Stimulated activated CD4-positive, alpha-beta T cell treated with anti-CD3 and anti-CD28 coated beads, Interleukin-1b, Interleukin-23, amount 100 ng/mL, for 1 hour (primary cell): ENCODE measurements at places on chromosomes 16 and 17.

DNA sequence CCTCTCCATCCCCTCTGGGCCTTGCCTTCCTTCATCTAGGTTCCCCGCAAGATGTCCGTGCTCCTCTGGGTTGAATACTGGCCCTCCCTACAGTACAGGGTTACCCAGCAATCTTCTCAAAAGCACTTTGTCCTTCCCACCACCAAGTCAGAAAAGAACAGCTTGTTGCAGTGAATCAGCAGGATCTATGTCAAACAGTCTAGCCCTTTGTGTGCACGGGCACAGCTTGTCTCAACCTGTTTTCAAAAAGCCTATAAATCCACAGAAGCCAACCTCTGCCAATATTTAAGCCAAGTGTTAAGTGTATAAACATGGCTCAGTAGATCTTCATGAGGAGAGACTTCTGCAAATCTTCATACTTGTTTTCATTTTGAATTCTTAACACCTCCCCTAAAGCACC is 25.2 kb downstream of the C17orf67 start:
- DNase-seq, result no peak

DNA sequence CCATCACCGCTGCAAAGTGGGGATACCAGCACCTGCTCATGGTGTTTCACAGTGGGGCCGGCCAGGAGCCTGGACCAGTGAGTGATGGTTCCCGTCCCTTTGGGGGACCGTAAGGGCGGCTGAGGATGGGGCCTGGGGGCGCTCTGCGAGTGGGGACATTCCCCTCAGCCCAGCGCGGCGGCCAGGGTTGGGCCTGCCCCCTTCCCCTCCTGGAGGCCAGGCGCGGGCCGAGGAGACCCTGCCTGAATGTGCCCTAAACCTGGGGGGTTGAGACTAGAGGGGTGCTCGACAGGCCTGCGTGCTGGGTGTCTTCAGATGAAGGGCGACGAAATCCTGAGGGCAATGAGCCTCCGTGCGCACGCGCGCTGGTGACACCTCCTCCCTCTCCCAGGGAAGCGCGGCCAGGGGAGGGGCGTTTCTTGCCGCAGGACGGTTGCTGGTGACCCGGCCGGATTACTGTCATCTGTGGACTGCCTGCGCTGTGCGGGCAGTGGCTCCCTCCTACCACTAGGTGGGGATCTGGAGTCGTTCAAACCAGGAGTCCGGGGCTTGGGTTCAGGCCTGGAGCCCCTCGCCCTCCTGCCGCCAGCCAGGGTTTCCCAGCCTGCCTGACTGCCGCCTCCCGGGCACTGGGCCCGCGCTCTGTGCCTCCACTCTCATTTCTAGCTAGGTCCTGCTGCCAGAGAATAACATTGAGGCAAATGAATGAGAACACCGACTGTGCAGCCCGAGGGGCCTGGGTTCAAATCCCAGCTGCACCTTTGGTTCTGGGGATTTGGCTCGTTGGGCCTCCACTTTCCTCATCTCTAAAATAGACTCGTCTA is 17.1 kb downstream of the TBX2 start:
- DNase-seq, result no peak

DNA sequence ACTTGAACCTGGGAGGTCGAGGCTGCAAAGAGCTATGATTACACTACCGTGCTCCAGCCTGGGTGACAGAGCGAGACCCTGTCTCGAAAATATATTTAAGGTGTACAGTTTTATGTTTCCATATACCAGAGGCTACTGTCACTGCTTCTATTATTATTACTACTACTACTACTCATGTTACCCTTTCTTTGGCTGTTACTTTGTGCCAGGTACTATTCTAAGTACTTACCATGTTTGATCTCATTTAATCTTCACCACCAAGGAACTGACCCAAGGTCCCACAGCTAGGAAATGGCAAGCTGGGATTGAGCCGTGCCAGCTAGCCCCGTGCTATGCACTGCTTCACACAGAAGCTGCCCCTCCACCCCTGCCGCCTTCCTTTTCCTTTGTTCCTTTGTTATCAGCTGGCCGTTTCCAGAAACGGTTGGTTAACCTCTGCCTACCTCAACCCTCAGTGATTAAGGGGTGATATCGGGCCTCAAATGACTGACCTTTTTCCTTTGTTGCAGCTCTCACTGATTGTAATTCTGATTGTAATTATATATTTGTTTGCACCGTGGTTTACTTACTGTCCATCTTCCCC is 78.4 kb downstream of the ABCC1 start:
- DNase-seq, result no peak

DNA sequence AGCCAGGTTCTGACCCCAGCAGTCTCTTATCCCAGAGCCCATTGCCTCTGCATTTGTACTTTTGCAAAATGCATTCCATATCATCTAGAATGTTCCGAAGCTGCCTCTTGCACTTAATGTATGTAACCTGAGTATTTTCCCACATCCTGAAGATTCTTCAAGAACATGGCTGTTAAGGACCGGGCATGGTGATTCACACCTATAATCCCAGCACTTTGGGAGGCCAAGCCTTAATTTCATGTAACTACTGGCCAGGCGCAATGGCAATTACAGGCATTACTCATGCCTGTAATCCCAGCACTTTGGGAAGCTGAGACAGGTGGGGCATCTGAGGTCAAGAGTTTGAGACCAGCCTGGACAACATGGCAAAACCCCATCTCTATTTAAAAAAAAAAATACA is 31.7 kb upstream of the GAN start:
- no peak for DNase-seq

DNA sequence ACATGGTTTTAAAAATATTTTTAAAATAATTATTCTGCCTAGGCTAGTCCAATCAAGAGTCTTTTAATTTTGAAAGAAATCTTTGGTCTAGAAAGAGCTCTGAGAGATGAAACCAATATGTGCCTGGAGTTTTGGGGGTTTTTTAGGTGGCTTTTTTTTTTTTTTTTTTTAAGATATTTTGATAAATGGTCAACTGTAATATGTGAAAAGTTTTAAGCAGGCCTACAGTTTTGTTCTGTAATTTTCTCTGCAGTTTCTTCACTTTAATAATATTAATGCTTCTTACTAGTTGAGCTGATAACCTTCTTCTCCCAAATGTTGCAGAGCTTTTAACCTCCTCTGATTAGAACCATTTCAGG is 45.1 kb downstream of the OMG start:
- DNase-seq, result no peak
